ENCODE measurements at places on chromosomes 1 and 21.

GRCh38 chr1:61081144-61081685, 1.1 kb upstream of the NFIA start:
- DNase-seq: no peak

GRCh38 chr1:61606448-61607312, 118.3 kb downstream of the TM2D1 start:
- no peak for DNase-seq

- no peak for DNase-seq
These were observed 132.0 kb upstream of the ZC3H11B start for GRCh38 chr1:219744652-219745469.

DNA sequence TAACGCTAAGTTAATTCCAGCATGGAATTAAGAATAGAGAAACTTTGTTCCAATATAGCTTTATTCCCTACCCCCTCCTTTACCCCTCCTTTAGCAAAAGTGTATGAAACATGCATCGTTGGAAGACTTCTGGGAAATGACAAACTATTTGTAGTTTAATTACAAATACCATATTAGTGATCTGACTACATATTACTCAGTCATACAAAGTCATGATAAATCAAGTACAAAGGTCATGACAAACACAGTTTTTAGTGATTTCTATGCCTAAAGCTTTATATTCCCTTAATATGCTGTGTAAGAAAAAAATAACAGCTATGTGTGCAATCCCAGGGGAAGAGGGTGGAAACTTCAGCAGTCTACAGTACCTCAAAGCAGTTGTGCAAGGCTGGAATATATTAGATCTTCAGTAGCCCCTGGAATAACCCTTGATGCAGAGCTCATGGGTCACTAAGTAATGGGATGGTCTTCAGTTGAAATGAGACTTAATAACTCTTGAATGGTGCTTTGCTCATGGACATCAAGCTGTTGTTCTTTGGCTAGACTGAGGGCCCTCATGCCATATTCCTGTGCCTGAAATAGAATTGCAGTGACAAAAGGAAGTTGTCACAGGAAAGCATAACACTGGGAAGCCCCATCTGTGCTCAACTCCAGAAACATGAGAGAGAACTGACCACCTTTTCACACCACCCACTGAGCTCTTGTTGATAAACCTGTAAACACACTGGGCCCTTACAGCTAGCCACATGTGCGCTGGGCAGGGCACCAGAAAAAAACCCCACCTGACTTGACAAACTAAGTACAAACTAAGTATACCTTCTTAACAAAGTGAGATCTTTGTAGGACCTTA, 25.3 kb downstream of the ZMYND12 start:
- no peak for DNase-seq

DNA sequence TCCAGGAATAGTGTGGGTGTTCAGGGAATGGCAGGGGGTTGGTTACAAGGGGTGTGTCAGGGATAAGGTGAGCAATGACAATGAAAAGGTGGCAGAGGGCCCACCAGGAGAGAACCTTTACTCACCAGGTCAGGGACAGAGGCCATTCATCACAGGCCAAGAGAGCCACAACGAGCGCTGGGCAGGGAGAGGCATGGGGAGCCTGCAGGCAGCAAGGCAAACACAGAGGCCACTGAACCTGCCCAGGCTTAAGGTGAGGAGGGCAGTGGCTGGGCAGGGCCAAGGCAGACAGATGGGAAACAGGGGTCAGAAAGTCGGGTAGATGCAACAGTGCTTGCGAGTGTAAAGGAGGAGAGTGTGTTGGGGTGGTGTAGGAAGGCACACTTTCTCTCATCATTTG, 28.3 kb upstream of the MYBPHL start:
- no peak for DNase-seq

- no peak for DNase-seq
These were observed 120.9 kb downstream of the ASTN1 start for GRCh38 chr1:177043597-177043996.

DNA sequence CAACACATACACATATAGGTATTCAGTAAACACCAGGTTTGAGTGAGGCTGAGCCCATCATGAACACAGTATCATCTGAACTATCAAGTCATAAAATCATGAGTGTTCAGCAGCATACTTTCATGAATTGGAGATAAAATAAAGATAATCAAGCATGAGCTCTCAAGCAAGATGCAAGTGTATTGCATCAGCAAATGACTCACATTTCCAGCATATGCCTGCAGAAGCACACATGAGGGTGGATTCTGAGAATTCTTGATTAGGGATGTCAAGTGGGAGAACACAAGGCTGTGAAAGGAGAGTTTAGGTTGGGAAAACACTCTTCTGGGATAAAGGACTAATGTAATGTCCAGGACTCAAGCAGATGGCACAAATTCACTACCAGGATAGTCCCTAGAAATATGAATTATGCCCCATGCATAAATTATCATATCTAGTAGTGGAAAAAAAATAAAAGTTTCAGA, 299.2 kb downstream of the SRGAP2C start:
- DNase-seq: no peak

GRCh38 chr1:86507935-86508582, 38.8 kb upstream of the CLCA4 start:
- no peak for DNase-seq

GRCh38 chr1:160046494-160047110, 14.8 kb upstream of the PIGM start:
- no peak for DNase-seq

GRCh38 chr1:238293075-238293474, 402.4 kb upstream of the ZP4 start:
- no peak for DNase-seq

GRCh38 chr1:195866091-195866780, 742.0 kb downstream of the KCNT2 start:
- DNase-seq: no peak

DNA sequence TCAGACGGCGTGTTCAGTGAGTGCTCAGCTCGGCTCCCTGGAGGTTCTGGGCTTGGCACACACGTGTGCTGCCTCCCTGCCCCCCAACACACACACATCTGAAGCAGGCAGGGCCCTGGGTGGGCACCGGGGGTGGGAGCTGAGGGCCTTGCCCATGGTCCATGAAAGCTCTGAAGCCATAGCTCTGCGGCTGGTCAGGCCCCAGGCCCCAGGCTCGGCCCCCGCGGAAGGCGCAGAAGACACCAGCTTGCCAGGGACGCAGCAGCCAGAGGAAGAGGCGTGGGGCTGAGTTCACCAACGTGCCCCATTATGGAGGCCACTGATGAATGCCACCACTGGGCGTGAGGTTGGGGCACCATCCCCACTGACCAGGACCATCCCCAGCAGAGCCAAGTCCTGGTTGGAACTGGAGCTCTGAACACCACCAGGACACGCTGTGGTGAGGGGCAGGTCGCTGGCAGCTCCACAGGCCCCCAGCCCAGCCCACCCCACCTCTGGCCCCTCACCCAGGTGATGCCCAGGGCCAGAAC, 4.2 kb downstream of the AURKAIP1 start:
- no peak for DNase-seq

DNA sequence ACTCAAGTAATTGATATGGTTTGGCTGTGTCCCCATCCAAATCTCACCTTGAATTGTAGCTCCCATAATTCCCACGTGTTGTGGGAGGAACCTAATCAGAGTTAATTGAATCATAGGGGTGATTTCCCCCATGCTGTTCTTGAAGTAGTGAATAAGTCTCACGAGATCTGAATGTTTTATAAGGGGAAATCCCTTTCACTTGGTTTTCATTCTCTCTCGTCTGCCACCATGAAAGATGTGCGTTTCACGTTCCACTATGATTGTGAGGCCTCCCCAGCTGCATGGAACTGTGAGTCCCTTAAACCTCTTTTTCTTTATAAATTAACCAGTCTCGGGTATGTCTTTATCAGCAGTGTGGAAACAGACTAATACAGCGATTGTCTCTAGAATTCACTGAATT, 135.4 kb downstream of the BACH1 start:
- no peak for DNase-seq

DNA sequence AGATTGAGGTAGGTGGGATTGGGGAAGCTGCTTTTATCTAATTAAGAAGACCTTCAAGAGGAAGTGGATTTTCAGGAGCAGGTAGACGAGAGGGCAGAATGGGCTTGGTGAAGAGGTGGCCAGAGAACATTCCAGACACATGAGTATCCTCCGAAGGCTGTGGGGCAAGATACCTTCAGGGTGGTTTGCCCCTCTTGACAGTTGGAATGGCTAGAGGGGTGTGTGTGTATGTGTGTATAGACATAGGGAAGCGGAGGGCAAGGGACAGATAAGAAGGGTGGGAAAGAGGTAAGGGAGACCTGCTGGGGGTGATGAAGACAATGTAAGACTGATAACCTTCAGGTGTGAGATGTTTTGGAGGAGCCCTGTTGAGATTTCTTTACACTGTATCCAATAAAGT, 46.8 kb upstream of the TSPAN2 start:
- DNase-seq: no peak

DNA sequence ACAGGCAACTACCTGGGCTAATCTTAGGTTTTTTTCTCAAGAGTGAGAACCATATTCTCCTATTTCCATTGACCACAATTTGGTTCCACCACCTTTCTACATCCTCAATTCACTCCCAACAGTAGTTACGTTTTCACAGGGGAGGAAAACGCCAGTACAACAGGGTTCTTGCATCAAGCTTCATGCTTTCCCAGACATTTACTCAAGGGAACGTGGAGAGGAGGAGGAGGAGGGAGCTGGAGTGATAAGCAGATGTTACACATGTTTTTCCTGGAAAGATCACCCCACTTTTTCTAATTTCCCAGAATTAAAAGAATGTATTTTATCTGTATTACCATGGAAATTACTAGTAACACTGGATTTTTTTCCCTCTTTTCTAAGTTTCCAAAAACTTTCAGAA, 58.3 kb downstream of the RGS5 start:
- no peak for DNase-seq

DNA sequence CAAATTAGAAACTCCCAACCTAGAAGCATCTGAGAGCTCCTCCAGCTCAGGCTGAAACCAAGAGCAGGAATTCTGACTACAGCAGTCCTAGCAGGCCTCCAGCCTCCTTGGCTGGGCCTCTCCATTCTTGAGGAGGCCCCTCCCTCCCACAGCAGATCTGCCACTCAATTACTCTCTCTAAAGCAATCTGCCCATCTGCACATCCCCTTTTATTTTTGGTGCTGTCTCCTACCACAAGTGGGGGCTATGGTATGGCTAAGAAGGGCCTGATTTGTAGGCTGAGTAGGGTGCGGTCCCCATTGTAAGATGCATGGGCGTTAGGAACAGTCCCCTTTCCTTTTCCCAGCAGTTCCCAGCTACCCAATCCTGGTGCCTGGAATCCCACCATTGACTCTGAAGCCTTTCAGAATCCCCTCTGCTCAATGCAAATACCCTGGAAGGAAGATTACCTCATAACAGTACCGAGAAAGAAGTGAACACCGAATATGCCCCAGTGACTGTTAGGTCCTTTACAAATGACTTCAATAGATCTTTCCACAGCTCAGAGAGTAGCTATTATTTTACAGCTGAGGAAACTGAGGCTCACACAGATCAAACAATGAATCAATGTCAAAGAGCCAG, 11.6 kb upstream of the TTC39A start:
- DNase-seq: no peak

- DNase-seq: no peak
These were observed 797.6 kb downstream of the ADGRL2 start for GRCh38 chr1:82598337-82598736.

GRCh38 chr1:69406244-69406643, 161.5 kb upstream of the LRRC7 start:
- no peak for DNase-seq

All from esophagus squamous epithelium (tissue), 5 donors.